Right ventricle myocardium superior (tissue), 1 donor: ENCODE measurements at places on chromosomes 5 and 9. TPM values are rescaled to one million over a fixed set of nuclear protein-coding genes. Genes with fewer than 3 reads are reported as not detected.

DNA sequence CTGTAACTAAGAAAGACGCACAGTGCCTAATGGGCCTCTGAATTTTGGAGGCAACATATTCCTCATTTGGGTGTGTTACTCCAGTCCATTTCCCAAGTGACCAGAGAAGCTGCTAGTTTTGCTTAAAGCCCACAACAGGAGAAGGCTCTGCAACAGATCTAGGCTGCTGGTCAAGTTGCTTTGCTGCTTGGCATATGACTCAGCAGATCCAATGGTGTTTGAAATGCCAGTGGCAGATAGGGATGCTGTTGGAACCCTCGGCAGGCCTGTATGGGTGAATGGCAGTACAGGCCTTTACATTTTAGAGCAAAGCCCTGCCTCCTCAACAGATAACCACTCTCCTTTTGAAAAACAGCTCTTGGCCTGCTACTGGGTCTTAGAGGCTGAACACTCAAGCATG lies 36.2 kb upstream of the ROR2 start:
- DNase-seq: no peak

The KCTD16 gene
- total RNA-seq: 0.03 TPM

- DNase-seq: no peak
Observed at GRCh38 chr5:67208403-67208802, 11.8 kb upstream of the CD180 start.

The SPINK7 gene
- not detected for total RNA-seq

The ENDOG gene
- total RNA-seq: 89.0 TPM

GRCh38 chr9:79201636-79202035 lies 370.1 kb upstream of the TLE4 start:
- DNase-seq: no peak
